NCI-H460 (cell line): ENCODE measurements at places on chromosomes 11 and 22. TPM values are rescaled to one million over a fixed set of nuclear protein-coding genes. Genes with fewer than 3 reads are reported as not detected.

- DNase-seq, result peak; percentile 14
Measured at GRCh38 chr22:42560781-42561180, 7.0 kb downstream of the SERHL2 start.

DNA sequence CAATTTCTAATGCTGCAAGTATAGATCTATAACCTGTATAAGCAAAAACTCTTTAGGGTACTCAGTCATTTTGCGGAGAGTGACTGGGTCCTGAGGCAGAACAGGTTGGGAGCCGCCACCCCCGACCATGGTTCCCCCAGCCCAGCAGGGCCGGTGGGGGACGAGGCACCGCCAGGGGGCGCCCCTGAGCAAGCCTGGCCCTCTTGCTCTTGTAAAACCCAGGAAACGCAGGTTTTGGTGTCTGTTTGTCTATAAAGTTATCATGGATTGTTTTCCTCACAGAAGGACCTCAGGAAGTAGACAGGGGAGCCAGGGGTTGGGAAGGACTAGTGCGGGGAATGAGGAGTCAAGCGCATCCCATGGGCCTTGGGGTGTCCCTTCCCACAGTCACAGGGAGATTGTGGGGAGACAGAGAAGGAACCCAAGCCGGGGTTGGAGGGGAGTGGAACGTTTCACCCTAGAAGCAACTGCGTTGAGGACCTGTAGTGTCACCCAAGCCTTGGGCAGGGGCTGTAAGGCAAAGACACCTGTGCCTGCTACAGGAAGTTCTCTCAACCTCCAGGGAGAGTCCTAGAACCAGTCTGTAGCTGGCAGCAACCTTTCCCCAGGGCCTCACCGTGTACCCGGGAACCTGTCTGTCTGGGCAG lies 26.4 kb downstream of the KCTD17 start:
- DNase-seq, result no peak

DNA sequence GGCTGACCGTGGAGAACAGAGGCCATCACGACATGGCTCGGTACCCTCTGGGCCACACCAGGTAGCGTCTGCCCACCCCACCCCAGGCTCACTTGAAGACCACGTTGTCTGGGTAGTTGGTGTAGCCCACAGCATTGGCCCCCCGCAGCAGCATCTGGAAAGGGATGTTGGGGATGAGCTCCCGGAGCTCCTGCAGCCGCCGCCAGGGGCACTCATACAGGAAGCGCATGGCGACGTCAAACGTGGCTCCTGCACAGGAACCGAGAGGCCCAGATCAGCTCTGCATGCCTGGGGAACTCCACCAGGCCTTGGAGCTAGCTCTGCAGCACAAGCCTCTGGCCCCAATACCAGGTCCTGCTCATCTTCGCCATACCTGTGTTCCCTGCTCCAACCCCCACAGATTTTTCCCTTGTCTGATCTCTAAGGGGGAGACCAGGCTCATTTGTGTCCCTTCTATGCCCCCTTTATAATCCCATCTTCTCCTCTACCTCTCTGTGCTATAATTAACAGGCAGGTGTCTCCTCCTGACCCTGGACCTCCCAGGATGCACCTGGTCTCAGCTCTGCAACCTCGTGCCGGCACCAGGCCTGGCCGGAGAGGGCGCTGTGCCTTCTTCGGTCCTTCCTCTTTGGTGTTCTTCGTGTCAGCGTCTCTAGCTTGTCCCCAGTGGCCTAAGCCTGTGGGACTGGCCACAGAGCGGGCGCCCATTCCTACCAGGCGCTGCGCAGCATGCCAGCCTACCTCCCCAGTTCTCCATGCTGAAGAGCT lies 5.0 kb upstream of the LRFN4 start:
- DNase-seq, result no peak

DNA sequence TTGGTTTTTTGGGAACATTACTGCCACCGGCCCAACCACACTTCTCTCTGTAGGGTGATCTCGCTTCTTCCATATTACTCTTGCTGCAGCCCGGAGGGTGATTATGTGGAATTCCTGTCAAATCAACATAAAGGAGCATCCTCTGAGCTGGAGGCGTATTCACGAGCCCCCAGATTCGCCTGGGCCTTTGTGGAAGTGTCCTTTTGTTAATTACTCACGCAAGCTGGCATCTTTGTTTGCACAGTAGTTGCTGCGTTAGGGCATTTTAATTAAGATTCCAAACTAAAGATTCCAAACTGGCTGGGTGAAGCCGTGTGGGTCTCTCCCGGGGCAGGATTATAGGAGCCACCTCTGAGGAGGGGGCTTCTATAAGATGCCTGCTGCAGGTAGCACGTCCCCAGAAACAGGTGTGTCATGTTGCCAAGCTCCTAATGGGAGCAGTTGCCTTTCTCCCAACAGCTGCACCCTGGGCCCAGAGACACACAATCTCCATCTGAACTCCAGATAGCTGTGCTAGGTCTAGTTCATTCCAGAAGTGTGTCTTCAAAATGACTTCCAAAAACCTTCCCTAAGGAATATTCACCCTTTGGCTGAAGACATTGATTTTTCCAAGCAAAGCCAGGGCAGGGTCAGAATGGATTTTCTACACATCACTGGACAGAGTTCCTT lies 40.9 kb downstream of the SHISAL1 start:
- DNase-seq, result no peak

DNA sequence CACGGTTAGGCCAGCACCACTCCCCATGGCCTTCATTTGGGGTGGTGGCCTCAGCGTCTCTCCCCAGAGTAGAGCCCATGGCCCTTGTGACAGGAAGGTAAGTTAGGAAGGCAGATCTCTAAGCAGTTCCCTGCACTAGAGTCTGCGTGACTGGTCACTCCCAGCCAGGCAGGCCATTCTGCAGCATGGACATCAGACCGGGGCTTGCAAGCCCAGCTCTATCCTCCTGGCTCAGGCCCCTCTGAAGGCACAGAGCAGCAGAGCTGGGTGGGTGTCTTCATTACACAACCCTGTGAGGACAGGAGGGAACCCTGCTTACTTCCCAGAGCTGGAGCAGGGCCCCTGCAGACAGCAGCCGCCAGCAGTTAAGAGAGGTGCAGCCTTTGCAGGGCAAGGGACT lies 77.3 kb downstream of the PIWIL3 start:
- DNase-seq, result no peak

DNA sequence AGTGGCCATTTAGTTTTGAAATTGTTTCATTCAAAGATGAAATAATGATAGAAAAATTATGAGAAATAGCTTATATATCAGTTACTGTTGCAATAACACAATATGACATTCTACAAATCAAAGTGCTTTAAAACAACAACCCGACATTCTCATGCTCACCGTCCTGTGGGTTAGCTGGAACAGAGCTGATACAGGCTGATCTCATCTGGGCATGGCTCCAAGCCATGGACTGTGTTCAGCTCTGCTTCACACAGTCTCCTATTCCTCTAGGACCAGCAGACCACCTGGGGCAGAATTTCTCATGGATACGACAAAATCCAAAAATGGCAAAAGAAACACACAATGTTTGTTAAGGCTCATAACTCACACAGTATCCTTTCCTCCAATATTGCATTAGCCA lies 178.6 kb downstream of the CNTN5 start:
- peak; percentile 8 for DNase-seq

GRCh38 chr11:43582024-43582862 lies 98.3 kb upstream of the HSD17B12 start:
- no peak for DNase-seq

DNA sequence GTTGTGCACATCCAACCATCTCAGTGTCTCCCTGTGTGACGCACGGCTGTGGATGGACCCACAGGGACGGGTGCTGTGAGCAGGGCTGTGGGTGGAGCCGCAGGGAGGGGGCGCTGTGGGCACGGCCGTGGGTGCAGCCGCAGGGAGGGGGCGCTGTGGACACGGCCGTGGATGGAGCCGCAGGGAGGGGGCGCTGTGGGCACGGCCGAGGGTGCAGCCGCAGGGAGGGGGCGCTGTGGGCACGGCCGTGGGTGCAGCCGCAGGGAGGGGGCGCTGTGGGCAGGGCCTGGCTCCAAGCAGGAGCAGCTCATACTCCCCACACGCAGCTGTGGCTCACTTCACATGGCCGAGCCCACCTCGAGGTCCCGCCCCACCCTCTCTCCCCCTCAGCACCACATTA lies 6.0 kb upstream of the MAPK11 start:
- DNase-seq, result no peak

DNA sequence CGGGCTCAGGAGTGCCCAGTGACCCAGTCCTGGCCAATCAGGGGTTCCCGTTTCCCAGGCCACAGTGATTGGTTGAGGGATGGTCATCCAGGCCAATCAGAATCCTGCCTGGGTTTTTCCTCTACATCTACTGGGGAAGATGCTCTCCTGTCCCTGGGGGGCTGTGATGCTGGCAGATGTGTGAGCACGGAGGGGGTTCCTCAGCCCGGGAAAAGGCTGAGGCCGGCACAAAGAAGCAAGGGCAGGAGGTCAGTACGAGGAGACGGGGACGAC lies 171.2 kb downstream of the CTTN start:
- no peak for DNase-seq

DNA sequence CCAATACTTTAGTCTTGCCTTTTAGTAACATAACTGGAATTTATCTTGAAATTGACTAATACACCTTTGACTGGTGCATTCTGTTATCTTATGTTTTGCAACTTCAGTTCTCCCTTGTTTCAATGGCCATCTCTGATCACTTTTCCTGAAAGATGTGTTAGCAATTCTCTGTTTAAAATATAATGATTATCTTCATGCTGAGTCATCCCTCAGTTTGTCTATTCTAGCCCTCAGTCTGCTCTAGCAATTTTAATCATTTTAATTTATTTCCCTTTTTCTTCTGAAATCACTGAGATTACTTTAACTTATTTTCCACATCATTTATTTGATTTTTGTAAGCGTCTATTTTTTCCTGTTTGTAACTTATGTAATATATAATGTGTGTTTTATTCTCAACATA lies 221.9 kb upstream of the PDGFD start:
- no peak for DNase-seq

DNA sequence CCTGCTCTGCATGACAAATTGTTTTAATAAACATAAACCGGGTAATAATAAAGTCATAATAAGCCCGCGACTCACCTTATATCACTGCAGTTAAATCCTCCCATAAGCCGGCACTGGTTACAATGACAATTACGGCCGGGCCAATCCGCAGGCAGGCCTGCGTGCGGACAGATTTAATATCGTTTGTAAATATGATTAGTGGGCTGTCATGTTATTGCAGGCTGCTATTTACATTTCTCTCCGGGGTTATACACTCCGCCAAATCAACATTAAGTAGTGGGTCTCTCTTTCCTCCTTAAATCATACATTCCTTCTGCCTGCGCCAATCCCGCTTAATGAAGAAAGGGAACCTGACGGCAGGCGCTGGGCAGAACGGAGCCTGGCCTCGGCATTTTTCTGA lies 51.8 kb upstream of the LMO1 start:
- no peak for DNase-seq

The POU2AF2 gene
- not detected in 2 replicates for total RNA-seq

The GAL gene
- 35.4 and 37.1 TPM in 2 replicates for total RNA-seq

The SCO2 gene
- total RNA-seq, result 3.0 and 4.0 TPM in 2 replicates

The FGF3 gene
- not detected in 2 replicates for total RNA-seq
